ENCODE measurements at places on chromosomes 5 and 9. TPM values are rescaled to one million over a fixed set of nuclear protein-coding genes. Genes with fewer than 3 reads are reported as not detected.

APBB3 gene
- total RNA-seq, result 28.6 TPM

MYMK gene
- total RNA-seq, result not detected

TNFSF15 gene
- 0.03 TPM for total RNA-seq

FAM13B gene
- 34.9 TPM for total RNA-seq

FOXI1 gene
- total RNA-seq, result 0.44 TPM

CAMK2A gene
- total RNA-seq, result 0.51 TPM

ADAMTS12 gene
- 0.15 TPM for total RNA-seq

PCAT7 gene
- total RNA-seq, result 0.59 TPM

FGF1 gene
- total RNA-seq, result not detected

ANKRD34B gene
- total RNA-seq, result 0.10 TPM

KIF20A gene
- 55.4 TPM for total RNA-seq

ATP10B gene
- not detected for total RNA-seq

GOLM1 gene
- total RNA-seq, result 73.4 TPM

IFNA13 gene
- total RNA-seq, result not detected

FEM1C gene
- total RNA-seq, result 10.4 TPM

SNCB gene
- total RNA-seq, result 0.77 TPM

ZNF354C gene
- 4.3 TPM for total RNA-seq

PDCD1LG2 gene
- total RNA-seq, result not detected

Data from Panc1 (cell line).